Left kidney (tissue), 8 donors: ENCODE measurements at places on chromosomes 2 and 18. TPM values are rescaled to one million over a fixed set of nuclear protein-coding genes. Genes with fewer than 3 reads are reported as not detected.

Gene DPYSL5
- 6.8 TPM for polyA plus RNA-seq

Gene TUBA3E
- polyA plus RNA-seq, result 0.18 TPM

Gene CTAGE1
- 0.05 TPM for polyA plus RNA-seq

Gene IL36B
- not detected for polyA plus RNA-seq

Gene UGT1A10
- polyA plus RNA-seq, result not detected

Gene MSH6
- polyA plus RNA-seq, result 107 TPM
